Activated CD4-positive, alpha-beta T cell treated with anti-CD3 and anti-CD28 coated beads, Interleukin-2, amount 10 ng/mL, durations not matched to agents 24 days and 14 days (primary cell): ENCODE measurements at places on chromosomes 1 and 21. TPM values are rescaled to one million over a fixed set of nuclear protein-coding genes. Genes with fewer than 3 reads are reported as not detected.

DNA sequence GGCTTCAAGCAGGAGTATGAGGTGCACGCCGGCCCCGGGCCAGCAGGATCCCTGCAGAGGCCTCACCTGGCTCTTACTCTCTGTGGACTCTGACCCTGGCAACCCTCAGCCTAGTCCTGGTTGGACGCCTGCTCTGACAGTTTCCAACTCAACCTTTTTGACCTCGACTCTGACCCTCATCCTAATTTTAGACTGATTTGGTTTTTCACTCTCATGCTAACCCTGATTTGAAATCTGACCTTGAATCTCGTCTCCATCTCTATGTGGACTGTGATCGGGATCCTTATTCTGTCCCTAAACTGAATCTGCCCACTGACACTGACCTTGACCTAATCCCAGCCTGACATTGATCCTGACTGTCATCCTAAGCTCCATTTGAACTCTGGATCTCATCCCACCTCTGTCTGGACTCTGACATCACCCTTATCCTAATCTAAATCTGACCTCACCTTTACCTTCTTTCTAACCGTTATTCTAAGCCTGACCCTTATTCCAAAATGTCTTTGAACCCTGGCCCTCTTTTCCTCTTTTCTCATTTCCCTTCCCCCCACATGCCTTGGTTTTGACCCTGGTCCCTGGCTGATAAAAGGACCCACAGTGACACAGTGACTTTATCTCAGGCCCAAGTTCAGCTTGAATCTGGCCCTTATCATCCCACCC, 67.8 kb downstream of the PTPRU start:
- no peaks in the 10 kb centered on the region for H3K36me3 ChIP-seq
- H3K4me1 ChIP-seq: no peaks in the 10 kb centered on the region
- DNase-seq: no peak
- H3K27me3 ChIP-seq: peaks cover 2% of the 10 kb centered on the region

DNA sequence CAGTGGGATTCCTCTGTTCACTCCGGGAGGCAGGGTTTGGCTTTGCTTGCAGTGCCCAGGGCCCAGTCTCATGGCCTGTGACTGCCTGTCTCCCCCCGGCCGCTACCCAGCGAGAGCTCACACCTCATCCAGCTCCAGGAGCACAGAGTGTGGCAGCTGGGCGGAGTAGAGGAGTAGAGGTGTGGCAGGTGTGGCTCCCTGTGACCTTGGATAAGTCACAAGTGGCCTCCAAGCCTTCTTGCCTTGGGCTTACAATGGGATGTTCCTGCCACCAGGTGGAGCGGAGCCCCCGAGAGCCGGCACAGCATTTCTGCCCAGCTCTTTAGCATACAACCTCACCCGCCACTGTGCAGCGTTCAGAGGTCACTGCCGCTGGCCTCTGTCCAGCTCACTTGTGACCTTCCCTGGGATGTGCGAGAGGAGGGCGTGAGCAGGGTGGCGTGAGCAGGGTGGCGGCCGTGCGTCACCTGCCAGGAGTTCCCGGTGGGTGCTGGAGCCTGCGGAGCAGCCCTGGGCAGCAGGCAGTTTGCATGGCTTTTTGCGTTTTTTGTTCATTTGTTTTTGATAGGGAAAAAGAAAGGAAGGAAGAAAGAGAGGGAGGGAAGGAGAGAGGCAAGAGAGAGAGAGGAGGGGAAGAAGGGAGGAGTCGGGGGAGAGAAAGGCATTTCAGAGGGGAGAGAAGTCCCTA, 42.4 kb downstream of the CRYAA start:
- H3K27me3 ChIP-seq: no peaks in the 10 kb centered on the region
- H3K27ac ChIP-seq: no peak overlapping the region
- no peak overlapping the region for H3K4me3 ChIP-seq
- DNase-seq: no peak
- H3K4me1 ChIP-seq: no peaks in the 10 kb centered on the region

DNA sequence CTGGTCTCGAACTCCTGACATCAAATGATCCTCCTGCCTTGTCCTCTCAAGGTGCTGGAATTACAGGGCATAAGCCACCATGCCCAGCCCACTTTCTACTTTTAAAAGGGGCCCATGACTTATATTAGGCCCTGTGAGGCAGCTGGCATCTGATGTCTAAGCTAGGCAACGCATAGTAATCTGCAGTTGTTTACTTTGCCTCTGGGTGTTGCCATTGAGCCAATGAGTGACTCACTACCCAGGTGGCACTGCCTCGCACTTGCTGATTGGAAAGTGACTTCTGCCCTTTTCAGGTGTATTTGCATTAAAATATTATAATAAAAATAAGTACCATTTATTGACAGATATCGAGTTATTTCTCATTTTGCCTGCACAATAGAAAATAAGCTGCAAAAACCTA, 84.9 kb downstream of the KIF14 start:
- H3K4me3 ChIP-seq: no peak overlapping the region
- peaks cover 7% of the 10 kb centered on the region for H3K4me1 ChIP-seq
- no peaks in the 10 kb centered on the region for H3K36me3 ChIP-seq
- no peak overlapping the region for H3K27ac ChIP-seq

DNA sequence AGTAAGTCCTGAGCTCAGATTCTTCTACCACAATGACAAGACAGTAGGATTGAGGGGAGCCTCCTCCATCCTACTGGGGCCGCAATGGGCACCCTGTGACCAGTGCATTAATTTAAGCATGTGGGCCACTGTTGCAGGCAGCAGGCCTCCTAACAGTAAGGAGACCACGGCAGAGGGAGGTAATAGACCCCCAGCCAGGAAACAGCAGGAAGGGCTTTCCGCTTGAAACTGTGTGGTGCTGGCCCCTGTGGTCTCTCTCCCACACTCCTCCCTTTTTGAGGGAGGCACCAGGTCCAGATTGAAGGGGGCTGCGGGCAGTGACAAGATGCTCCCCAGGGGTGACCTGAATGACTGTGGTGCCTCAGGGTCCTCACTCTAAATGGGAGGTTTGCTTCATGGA, 1.7 kb upstream of the CLDN19 start:
- no peak overlapping the region for H3K27ac ChIP-seq
- DNase-seq: no peak
- H3K4me1 ChIP-seq: peaks cover 7% of the 10 kb centered on the region
- no peaks in the 10 kb centered on the region for H3K27me3 ChIP-seq
- H3K4me3 ChIP-seq: no peak overlapping the region

GRCh38 chr1:95888941-95889390, 655.0 kb downstream of the RWDD3 start:
- no peaks in the 10 kb centered on the region for H3K36me3 ChIP-seq
- H3K4me1 ChIP-seq: no peaks in the 10 kb centered on the region
- no peak overlapping the region for H3K4me3 ChIP-seq
- H3K27me3 ChIP-seq: no peaks in the 10 kb centered on the region

- peaks cover 7% of the 10 kb centered on the region for H3K4me1 ChIP-seq
- peak overlapping the region; percentile 9 for H3K27ac ChIP-seq
- no peak for DNase-seq
- no peaks in the 10 kb centered on the region for H3K36me3 ChIP-seq
Measured at GRCh38 chr1:24735509-24736375, 9.5 kb upstream of the CLIC4 start.

DNA sequence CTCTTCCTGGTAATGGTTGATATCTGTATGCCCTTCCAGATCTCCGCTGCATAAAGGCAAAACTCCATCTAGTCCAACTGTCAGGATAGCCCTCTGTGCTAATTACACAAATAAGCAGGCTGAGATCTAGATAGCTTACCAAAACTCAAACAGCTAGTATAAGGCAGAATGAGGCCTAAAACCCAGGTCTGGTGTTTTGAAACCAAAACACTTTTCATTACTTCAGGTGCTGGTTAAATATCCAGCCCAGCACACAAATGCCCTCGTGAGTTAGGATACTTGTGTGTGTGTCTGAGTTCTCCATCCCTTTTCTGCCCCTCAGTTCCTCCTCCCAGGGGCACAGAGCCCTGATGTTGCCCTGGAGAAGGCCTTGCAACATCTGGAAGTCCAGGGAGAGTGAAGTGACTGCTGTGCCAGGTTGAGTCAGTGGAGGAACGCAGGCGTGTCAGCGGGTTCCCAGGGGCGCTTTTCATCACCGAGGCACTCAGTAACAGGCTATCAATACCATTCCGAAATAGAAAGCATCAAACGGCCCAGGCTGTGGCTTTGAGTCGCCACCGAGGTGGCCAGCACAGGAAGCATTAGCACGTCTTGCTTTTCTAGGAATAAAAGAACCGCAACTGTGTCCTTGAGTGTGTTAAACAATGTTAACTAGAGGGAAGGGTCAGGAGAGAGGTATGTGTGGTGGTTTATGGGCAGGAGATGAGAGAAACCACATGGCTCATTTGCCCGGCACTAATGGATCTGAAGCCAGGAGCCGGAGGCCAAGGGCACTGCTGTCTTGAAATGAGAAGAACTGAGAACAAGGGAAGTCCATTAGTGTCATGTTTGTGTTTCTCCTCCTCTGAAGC, 90.7 kb upstream of the WLS start:
- no peak overlapping the region for H3K4me3 ChIP-seq
- H3K27me3 ChIP-seq: no peaks in the 10 kb centered on the region
- no peak for DNase-seq
- no peak overlapping the region for H3K27ac ChIP-seq

DNA sequence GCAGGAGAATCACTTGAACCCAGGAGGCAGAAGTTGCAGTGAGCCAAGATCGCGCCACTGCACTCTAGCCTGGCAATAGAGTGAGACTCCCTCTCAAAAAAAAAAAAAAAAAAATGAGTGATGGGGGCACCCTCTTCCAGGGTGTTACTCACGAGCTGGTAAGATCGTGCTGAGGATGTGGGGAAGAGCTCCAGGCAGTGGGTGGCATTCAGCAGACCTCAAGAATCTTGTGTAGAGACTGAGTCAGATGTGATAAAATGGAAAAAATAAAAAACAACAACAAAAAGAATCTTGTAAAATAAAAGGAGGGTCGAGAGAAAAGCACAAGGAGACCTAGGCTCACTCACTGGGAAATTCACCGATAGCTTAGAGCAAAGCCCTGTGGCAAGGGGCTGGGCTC, 38.5 kb downstream of the EPHA2 start:
- DNase-seq: no peak
- H3K27ac ChIP-seq: no peak overlapping the region
- H3K36me3 ChIP-seq: no peaks in the 10 kb centered on the region
- H3K27me3 ChIP-seq: no peaks in the 10 kb centered on the region

- peak; percentile 84 for DNase-seq
- H3K27me3 ChIP-seq: peaks cover 49% of the 10 kb centered on the region
- H3K4me1 ChIP-seq: peaks cover 2% of the 10 kb centered on the region
Measured at GRCh38 chr1:152013664-152014237, 20.1 kb upstream of the S100A10 start.

Gene CCT3
- total RNA-seq: 623 TPM in 2 replicates
